ENCODE measurements at places on chromosomes 11 and 22.

GRCh38 chr22:38404419-38404818 is 50.6 kb downstream of the KCNJ4 start:
- no peak for DNase-seq

DNA sequence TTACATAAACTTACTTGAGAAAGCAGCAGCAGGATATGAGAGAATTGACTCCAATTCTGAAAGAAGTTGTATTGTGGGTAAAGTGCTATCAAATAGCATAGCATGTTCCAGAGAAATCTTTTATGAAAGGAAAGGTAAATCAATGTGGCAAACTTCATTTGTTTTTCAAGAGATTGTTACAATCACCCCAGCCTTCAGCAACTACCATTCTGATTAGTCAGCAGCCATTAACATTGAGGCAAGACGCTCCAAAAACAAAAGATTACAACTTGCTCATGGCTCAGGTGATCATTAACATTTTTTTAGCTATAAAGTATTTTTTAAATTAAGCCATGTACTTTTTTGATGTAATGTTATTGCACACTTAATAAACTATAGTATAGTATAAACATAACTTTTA is 357.2 kb downstream of the TMEM135 start:
- DNase-seq = no peak

DNA sequence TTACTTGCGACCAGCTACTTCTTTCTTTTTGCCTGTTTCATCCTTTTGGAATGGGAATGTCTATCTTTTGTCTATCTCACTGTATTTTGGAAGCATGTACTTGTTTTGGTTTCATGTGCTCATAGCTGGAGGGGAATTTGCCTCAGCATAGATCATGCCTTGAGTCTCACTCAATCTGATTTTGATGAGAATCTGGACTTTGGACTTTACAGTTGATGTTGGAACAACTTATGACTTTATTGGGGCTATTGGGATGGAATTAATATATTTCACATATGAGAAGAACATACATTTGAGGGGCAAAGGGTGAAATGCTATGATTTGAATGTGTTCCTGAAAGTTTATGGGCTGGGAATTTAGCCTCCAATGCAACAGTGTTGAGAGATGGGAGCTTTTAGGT is 206.2 kb upstream of the DDI1 start:
- no peak for DNase-seq

DNA sequence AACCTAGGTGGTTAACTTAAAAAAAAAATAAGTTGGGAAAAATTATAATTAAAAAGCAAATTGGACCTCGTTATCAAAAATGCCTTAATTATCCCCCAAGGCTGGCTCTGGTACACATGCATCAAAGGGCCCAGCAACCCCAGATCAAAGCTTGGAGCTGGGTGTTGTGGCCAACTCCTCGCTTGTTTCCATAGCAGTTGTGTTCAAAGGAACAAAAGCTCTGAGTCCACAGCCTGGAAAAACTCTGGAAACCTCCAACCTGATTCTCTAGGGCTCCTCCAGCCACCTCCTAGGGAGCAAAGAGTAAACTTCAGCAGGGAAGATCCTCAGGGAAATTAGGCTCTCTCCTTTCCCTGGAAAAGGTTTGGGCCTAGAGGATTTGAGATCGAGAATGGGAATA is 149.4 kb downstream of the NXPE2 start:
- DNase-seq = no peak

GRCh38 chr11:109425554-109425953 is 3.6 kb downstream of the C11orf87 start:
- no peak for DNase-seq

DNA sequence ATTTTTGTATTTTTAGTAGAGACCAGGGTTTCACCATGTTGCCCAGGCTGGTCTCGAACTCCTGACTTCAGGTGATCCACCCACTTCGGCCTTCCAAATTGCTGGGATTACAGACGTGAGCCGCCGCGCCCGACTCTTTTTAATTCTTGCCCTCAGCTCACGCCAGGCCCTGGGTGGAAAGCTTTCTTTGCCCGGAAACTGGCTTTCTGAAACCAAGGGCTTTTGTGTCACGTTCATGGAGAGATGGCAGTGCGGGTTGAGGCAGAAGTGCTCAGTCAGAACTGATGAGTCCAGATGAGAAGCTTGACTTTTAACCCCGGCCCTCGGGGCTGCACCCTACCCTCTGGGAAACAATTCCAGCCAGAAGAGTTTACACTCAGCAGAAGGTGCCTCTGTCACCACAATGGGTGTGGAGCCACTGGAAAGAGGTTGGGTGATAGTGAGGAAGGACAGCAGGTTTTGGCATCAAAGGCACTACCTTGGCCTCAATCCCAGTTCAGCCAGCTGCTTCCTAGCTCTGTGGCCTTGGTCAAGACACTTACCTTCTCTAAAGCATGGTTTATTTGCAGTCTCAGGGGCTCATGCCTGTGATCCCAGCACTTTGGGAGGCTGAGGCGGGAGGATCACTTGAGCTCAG is 890 bp upstream of the ARFGAP3 start:
- no peak for DNase-seq

GRCh38 chr11:75208446-75208845 is 32.1 kb upstream of the TPBGL start:
- no peak for DNase-seq

- no peak for DNase-seq
Measured at GRCh38 chr11:125799808-125800207, 11.9 kb downstream of the PATE3 start.

DNA sequence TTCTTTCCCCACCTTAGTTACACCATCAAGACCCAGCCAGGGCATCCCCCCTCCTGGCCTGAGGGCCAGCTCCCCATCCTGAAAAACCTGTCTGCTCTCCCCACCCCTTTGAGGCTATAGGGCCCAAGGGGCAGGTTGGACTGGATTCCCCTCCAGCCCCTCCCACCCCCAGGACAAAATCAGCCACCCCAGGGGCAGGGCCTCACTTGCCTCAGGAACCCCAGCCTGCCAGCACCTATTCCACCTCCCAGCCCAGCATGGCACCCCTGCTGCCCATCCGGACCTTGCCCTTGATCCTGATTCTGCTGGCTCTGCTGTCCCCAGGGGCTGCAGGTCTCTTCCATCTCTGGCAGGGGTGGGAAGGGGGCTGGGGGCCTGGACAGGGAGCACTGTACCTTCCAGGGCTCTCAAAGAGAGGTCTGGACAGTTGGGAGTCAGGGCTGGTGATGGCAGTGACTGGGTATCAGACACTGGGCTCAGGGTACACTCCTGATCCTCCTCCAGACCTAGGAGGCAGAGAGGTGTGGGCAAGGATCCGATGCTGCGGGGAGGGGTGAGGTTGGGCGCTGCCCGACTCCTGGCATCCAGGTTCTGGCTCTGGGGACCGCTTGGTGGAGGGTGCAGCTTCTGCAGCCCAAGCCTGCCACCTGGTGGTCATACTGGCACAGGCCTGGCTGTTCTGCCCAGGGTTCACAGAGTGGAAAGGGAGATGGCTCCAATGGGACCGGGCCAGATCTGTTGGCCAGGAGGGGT is at the start of gene UPK2:
Gene UPK2 (plus strand): TSS at position 205 of the 753 bp plus-strand sequence. CDS start 53 bp downstream, at position 258.
- DNase-seq = peak; percentile 90

- no peak for DNase-seq
Measured at GRCh38 chr11:17972987-17973386, 39.9 kb downstream of the SERGEF start.

- DNase-seq = no peak
Measured at GRCh38 chr11:69931994-69932910, 113.0 kb upstream of the FGF3 start.

DNA sequence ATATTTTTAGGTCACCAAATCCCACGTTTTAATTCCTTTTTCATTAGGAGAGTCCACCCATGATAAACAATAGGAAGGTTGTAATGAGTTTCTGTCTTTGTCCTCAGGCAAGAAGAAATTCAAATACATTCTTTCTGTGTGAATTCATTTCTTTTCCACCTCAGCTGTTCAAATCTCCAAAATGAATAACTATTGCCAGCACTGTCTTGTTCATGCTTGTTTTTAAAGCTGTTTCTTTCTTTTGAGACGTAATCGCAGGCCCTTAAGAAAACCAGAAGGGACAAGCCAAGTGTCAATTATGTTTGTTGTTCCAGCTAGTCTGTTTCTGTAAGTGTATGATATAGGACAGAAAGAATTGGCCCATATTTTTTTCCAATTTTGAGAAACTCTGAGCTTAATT is 20.2 kb downstream of the MMP27 start:
- DNase-seq = no peak

DNA sequence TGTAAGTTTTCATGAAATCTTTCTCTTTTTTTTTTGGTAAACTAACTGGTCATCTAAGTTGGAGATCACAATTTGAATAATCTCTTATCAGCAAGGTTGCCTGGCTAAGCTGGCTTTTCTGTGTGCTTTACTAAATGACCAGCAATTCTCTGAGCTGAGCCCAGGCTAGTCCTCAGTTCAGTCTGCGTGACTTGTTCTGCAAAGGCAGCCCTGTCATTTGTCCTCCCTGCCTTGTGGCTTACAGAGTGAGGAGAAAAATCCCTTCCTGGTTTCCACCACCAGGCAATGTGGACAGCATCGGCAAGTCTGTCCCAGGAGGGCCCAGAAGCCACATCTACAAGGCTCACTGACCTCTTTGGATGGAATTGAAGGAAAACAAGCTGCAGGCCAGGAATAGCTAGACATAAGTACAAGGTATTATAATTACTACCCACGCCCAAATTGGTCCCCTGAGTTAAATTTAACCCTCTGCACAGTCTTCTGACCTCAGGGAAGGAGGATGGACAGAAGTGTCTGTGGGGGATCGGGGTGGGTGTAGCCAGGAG is 108.6 kb downstream of the SCN3B start:
- no peak for DNase-seq

Data from effector CD4-positive, alpha-beta T cell (primary cell).